HT-29 (cell line): ENCODE measurements at places on chromosomes 11 and 22.
A peak's percentile ranks its signal among the peaks of the same experiment; 100 is the strongest.

DNA sequence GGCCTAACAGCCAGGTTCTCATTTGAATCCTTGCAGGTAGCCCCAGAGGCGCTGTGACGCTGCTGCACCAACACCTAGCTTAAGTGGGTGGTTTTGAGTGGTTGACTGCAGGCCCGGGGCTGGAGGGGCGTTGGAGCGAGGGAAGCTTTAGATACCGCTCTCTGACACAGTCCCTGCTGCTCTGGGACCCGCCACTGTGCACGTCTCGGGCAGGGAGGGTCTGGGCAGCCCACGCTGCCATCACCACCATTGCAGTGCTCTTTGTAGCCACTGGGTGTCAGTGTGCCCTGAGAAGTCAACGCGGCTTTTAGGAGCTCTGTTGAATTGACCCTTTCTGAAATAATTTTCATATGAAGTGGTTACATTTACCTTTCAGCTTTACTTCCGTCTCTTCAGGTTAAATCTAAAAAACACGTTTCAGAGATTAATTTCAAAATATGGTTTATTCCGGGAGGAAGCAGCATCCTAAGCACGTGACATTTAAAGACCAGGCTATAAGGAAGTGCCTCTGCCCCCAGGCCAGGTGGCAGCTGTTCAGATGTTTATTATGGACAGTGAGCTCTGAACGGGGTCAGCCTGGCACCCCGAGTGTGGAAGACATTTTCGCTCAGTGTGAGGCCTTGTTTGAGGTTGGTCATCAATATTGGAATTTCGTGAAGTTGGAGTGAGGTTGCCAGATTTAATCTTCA, 30.9 kb upstream of the PARVB start:
- DNase-seq: peak; percentile 43

DNA sequence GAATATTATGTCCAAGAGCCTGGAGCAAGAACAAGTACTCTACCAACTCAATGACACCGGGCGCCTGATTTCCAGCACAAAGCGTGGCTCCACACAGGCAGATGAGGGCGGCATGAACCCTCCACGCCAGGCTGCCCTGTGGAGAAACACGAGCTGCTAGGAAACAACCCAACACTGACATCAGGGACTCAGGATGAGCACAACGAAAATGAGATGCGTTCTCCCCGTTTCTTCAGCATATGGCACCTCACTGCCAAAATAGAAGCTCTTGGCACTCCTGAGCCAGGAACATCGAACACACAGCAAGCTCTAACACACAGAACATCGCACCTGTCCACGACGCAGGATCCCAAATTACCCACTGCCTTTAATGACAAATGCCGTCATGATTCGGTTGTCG, 68.3 kb downstream of the NCAPD3 start:
- DNase-seq: no peak

GRCh38 chr11:12802418-12803085, 128.3 kb downstream of the TEAD1 start:
- peak; percentile 99 for DNase-seq

DNA sequence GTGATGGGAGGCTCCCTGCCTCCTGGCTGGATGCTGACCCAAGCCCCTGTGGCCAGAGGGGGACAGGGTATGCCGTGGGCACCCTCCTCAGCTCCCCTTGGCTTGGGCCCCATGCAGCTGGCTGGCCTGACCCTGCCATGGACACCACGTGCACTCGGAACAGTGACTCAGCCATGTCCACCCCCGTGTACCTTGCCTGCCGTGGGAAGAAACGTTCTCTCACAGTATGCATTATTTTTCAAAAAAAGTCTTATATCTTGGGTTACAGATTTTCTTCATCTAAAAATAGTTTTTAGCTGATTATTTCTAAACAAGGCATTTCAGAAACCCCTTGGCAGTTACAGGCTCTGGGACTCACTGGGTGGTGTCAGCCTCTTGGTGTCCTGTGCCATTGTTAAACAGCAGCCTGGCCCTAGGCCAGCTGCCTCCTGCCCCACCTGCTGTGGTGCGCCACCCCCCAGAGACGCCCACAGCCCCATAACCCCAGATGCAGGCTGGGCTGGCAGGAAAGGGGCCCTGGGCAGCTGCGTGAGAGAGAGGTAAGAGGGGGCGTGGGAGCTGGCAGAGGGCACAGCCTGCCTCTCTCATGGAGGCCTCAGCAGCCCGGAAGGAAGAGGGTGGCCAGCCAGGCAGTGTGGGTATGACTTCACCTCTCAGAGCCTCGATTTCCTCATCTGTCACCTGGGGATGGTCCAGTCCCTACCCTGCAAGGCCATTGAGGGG, 99.8 kb downstream of the MORC2 start:
- no peak for DNase-seq

GRCh38 chr11:73291781-73292524, 16.1 kb upstream of the ARHGEF17 start:
- no peak for DNase-seq

GRCh38 chr22:40653361-40653760, 16.8 kb upstream of the MRTFA start:
- no peak for DNase-seq

DNA sequence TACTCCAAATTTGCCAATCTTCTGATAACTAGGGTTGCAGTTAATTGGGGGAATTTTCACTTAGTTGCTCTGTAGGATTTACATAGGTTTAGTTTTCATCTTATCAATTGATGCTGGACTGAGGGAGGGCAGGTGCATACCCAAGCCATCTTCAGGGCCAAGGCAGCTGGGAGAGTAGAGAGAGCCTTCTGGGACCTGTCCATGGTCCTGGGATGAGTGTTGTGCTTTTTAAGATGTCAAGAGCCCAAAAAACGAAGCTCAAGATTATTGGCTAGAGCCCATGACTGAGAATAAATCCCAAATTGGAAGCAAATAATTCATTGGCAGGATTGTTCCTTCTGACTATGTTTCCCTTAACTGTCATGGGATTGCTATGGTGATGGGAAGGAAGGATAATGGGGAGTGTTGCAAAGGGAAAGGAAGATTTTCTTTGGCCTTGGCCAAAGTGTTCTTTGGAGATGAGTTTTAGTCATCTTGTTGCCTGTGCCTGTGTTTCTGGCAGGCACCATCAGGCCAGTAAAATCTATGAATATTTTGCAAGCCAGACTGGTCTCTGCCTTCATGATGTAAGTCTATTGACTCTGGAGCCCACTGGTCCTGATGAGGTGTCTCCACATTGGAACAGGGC, 4.5 kb downstream of the SLC22A6 start:
- peak; percentile 31 for DNase-seq

GRCh38 chr11:28009388-28009787, 98.6 kb downstream of the KIF18A start:
- no peak for DNase-seq

- DNase-seq: no peak
Observed at GRCh38 chr11:71197096-71197495, 55.3 kb downstream of the SHANK2 start.

GRCh38 chr11:27076121-27076589, 35.5 kb downstream of the BBOX1 start:
- DNase-seq: no peak

GRCh38 chr11:111977146-111978027, 40.2 kb downstream of the DIXDC1 start:
- DNase-seq: peak; percentile 23

DNA sequence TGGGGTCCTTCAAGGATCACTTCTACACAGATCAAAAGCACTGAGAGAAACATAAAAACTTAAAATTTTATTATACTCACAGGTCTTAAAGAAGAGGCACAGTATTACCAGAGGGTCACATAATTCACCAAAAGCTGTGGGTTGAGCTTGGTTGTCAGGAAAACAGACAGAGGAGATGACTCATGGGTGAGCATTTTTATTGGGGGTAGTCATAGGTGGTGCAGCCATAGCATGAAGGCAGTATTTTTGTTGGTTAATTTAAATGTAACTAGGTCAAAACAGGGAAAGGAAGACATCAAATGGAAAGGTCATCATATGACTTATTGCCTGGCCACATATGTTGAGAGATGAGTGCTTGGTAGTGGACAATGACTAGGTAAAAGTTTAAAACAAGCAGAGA, 24.2 kb downstream of the OR5B17 start:
- DNase-seq: peak; percentile 28

DNA sequence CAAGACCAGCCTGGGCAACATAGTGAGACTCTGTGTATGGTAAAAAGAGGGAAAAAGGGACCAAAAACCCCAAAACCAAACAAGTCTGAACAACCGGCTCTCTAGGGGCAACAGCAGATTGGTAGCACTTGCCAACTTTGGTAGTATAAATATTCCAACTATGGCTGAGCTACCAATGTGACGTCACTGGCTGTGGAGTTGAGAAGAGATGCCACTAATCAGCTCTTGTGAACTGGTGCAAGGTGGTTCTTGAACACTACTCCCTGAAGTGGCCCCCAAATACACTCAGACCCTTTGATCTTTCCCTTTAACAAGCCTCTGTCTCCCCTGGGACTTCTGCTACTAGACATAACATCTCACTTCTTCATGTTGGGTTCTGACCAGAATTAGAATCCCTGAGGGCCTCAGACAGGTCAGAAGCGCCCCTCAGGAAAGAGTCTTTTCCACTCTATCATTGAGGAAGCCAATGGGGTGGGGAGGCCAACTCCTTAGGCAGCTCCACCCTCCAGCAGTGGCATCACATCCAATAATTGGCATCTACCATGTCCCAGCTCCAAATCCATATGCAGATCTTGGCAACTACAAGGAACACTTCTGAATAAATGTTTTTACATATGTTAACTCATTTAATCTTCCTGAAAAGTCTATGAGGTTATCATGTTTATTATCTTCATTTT, 49.2 kb downstream of the RPL27A start:
- DNase-seq: no peak

DNA sequence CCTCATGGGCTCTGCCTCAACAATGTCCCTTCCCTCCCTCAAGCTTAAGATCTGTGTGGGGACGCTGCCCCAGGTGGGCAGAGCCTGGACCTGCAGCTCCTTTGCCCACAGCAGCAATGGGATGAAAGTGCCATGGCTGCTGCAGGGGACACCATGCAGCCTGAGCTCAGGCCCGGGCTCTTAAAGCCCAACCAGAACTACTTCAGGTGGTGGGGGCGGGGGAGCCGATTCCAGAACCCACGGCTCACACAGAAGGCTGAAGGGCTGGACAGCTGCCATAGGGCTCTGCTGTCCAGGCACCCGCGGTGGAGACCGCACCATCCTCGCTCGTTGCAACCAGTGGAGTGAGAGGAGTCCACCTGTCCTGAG, 12.5 kb downstream of the CHID1 start:
- peak; percentile 44 for DNase-seq

DNA sequence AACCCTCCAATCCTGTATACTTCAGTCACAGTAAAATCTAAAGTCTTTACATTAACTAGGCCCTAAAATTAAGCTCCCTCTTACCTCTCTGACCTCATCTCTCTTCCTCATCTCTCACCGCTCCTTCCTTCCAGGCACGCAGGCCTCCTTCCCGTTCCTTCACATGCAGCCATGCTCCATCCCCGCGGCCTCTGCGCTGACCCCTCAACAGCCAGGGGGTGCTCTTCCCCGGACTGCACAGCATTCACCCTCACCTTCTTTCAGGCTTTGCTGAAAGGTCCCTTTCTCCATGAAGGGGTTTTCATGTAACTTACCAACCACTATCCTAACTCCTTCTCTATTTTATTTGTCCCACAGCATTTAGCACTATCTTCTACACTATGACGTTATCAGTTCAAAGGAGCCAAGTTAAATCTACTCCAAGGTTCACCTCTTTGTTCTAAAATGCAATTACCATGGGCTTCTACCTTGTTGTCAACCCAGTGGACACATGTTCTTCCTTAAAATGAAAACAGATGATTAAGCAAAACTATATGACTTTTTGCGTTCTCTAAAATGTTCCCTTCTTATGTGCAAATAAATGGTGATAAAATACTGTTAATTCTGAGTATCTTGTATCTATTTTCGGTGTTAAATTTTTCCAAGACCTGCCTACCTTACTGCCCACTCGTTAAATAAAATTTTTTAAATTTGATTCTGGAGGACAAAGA, 57.8 kb upstream of the APOA1 start:
- no peak for DNase-seq

GRCh38 chr22:26816726-26817125, 159.3 kb downstream of the MIAT start:
- DNase-seq: no peak

DNA sequence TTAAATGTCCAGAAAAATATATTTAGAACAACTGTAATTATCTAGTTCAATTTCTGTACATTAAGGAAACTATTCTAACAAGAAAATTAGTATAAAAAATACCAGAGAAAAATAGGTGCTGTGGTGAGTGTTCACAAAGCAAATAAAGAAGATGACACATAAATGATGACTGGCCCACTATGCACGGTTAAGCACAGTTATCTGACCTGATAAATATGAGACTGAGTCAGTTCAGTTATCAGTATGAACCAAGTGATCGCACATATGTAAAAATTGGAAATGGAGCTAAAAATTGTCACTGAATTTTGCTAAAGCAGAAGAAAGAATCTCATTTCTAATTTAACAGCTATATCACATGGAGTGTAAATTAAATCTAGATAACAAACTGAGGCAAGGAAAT, 18.8 kb upstream of the MAML2 start:
- no peak for DNase-seq

GRCh38 chr11:115080923-115081680, 402.8 kb downstream of the NXPE2 start:
- DNase-seq: no peak

DNA sequence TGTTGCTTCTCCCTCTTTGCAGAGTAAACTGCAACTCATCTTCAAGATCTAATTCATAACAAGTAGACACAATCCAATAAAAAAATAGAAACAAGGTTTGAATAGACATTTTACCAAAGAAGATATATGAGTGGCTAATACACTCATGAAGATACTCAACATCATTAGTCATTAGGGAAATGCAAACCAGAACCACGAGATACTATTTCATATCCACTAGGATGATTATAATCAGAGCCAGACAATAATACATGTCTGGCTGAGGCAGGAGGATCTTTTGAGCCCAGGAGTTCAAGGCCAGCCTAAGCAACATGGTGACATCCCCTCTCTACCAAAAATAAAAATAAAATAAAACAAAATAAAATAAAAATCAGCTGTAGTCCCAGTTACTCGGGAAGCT, 85.0 kb downstream of the ATG16L2 start:
- DNase-seq: no peak

- no peak for DNase-seq
Observed at GRCh38 chr11:76599041-76600013, 71.2 kb downstream of the LRRC32 start.

DNA sequence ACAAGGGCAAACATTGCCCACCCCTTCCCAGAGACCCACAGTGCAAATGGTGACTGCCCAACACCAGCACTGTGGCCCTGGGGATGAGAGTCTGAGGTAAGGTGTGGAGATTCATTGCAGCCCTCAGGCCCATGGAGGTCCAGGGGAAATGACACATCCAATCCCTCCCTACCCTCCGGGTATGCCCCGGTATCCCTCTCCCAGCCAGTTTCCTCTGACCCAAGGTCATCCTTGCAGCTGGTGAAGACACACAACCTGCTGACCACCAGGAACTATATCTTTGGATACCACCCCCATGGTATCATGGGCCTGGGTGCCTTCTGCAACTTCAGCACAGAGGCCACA, 18.9 kb upstream of the UVRAG start:
- DNase-seq: no peak

DNA sequence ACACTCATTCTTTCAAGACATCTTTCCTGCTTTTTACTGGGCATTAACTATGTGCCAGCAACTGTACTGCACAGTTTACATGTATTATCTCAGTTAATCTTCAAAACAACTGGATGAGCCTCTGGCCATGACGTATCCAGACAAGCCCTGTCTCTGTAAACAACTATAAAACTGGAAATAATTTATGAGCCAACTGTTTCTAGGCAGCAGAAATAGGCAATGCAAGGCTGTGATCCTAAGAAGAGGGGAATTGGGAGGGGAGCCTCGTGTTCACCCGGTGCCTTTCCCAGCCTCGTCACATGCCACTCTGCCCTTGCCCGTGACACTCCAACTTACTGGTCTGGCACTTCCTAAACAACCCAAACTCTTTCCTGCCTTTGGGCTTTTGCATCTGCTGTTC, 82.8 kb downstream of the FBXO7 start:
- no peak for DNase-seq
